Fibroblast of lung (primary cell): ENCODE measurements at places on chromosomes 11 and 22.

DNA sequence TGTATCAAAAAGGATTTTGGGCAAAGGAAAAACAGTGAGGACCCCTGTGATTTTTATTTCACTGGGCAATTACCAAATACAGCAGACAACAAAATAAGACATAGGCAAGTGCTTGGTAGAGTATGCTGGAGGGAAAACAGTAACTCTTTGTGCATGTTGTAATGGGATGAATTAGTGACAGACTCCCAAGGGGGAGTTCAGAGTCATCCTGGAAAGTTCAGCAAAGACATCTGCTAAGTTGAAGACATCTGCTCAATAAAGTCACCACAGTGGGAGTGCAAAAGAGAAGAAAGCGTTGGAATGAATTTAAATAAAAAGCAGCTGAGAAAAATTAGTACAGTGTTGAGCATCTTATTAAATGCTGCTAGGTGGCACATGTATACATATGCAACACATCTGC lies 378.8 kb upstream of the ISX start:
- H3K4me1 ChIP-seq = no peaks in the 10 kb centered on the region
- no peak overlapping the region for H3K4me3 ChIP-seq
- H3K27me3 ChIP-seq = no peaks in the 10 kb centered on the region

GRCh38 chr11:114928260-114928870 lies 250.0 kb downstream of the NXPE2 start:
- H3K27me3 ChIP-seq = no peaks in the 10 kb centered on the region
- no peak overlapping the region for H3K27ac ChIP-seq
- H3K4me3 ChIP-seq = no peak overlapping the region
- no peaks in the 10 kb centered on the region for H3K4me1 ChIP-seq
- H3K36me3 ChIP-seq = no peaks in the 10 kb centered on the region
- DNase-seq = no peak

DNA sequence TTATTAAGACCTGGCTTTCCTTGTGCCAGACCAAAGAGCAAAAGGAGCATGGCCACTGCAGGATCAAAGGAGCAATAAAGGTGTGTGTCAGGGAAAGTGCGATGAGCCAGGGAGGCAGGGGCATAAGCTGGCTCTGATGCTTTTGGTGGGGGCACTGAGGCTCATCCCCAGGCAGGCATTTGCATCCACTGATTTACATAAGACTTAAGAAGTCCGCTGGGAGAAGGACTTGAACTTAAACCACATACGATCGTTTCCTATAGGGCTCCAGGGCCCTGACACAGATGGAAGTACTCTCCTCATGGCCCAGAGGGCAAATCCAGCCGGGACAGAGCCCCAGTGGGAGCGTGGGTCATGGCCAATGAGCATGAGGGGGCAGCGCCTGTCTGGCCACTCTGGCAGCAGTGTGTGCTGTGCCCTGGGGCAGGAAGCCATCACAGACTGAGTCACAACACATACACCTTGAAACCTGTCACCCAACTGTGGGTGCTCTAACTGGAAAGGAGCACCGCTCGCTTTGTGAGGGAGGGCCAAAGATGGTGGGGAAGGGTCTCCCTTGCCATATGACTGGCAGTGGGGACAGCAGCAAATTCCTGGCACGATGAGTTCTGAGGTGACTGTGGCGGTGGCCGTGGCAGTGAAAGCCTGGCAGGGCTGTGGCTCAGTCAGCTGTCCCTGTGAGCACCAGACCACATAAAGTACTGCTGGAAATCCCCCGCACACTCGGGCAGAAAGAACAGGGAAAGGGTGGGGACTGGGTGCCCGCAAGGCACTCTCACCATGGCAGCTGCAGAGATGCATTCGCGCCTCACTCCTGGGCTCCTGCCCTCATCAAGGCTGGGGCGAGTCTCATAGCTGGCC lies 79.4 kb upstream of the LMO1 start:
- H3K36me3 ChIP-seq = no peaks in the 10 kb centered on the region
- no peak for DNase-seq
- H3K4me1 ChIP-seq = no peaks in the 10 kb centered on the region
- no peak overlapping the region for H3K4me3 ChIP-seq
- no peak overlapping the region for H3K27ac ChIP-seq

- peaks cover 21% of the 10 kb centered on the region for H3K4me1 ChIP-seq
- peak; percentile 37 for DNase-seq
- no peaks in the 10 kb centered on the region for H3K36me3 ChIP-seq
- peak overlapping the region; percentile 88 for H3K27ac ChIP-seq
- H3K4me3 ChIP-seq = peak overlapping the region; percentile 66
These were observed 32.4 kb downstream of the EIF3F start for GRCh38 chr11:8019314-8020243.
